Liver (tissue), 10 donors: ENCODE measurements at places on chromosomes 5 and 9. TPM values are rescaled to one million over a fixed set of nuclear protein-coding genes. Genes with fewer than 3 reads are reported as not detected.

The NEUROG1 gene
- not detected for total RNA-seq

The SPATA31D3 gene
- total RNA-seq = not detected

GRCh38 chr5:146179696-146180095, 2.8 kb downstream of the LARS1 start:
- DNase-seq = no peak

- no peak for DNase-seq
These were observed 1.8 kb downstream of the PTGER4 start for GRCh38 chr5:40681363-40682153.

- DNase-seq = no peak
These were observed 563.8 kb downstream of the TLE1 start for GRCh38 chr9:81125446-81126092.

The PLPP7 gene
- 0.59 TPM for total RNA-seq

GRCh38 chr9:3931996-3932906, 367.6 kb downstream of the GLIS3 start:
- DNase-seq = no peak

DNA sequence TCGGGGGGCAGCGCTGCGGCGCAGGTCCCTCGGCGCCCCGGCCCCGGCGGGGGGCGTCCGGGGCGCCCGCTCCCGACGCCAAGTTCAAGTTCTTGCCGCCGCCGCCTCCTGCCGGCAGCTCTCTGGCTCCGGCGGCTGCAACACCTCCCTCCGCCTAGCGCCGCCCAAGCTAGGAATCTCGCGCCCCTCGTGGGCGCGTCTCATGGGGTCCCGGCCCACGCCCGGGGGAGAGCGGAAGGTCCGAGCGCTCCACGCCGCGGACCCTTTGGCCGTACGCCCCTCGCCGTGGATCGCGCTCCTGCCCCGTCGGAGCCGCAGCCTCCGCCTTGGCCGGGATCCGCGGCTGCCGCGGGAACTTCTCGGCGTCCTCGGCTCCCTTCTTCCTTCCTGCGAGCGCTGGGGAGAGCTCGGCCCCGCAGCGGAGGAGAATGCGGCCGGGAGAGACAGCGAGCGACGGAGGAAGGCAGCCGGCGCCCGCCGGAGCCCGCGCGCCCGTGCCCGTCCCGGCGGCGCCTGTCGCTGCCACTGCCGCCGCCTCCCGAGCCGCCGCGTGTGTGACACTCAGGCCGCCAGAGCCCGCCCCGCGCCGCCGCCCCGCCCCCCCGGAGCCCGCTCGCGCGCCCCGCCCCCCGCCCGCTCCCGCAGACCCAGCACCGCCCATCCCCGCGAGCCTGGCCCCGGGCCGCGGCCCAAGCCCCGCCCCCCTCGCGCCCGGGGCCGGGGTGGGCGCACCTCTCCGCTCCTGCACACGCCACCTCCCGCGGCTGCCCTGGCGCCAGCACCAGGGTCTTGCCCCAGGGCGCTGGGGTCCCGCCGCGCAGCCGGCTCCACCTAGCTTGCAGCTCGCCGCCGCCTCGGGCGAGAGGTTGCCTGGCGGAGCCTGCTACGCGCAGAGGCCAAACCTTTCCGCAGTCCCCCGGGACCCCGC, at the start of gene SHB:
SHB (minus strand) TSS at position 527 of the 928 bp plus-strand sequence. CDS start 582 bp downstream, outside the sequence.
- peak; percentile 93 for DNase-seq

The CCL27 gene
- total RNA-seq = not detected

DNA sequence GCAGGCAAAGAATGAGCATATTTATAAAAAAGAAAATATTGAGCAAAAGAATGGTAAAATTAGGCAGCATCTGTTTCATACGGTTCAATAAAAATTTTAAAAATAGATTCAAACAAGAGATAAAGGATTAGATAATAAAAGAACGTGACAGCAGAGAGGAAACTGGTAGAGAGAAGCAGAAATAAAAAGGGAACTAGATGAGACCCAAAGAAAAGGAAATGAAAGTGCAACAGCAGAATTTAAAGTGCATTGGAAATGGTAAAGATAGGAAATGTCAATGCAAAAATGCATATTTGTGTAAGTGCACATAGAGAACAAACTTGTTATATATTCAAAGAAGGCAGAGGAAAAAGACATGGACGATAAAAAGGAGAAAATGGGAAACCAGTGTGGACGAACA, 70.2 kb downstream of the SUSD1 start:
- no peak for DNase-seq

DNA sequence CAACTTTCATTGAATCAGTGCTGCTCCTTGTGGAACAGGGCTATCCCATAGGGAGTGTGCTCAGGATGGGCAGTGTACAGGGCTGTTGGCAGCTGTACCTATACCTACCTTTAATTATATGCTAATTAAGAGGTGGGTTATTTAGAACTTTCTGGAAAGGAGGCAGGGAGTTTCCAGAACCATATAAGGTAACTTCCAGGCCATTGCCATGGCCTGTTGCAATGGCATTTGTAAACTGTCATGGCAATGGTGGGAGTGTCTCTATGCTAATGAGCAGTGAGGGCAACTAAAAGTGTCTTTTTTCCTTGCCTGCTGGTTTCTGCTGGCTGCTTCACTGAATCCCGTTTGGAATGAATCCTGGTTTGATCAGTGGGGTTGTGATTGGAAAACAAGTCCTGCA, 2.3 kb upstream of the ARHGAP26 start:
- DNase-seq = no peak

The SLC45A2 gene
- not detected for total RNA-seq

DNA sequence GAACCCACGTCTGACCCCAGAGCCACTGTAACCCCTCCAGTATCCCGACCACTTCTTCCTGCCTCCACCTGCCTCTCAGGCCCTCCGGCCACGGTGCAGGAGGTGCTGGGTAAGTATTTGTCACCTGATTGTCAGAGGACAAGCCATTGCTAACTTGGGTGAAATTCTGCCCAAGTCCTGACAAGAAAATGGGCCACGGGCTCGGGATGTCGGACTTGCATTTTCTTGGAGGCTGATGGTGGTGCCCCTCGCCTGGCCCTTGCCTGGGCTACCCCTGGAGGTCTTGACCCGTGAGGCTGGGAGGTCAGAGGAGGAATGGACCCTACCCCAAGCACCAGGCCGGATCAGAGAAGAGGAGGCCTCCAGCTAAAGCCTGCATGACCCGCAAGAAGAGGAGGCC, 149.7 kb upstream of the COL5A1 start:
- DNase-seq = no peak

The EHMT1 gene
- total RNA-seq = 48.2 TPM

- no peak for DNase-seq
These were observed 77.0 kb upstream of the SEMA6A start for GRCh38 chr5:116651653-116652052.

GRCh38 chr5:62695274-62695673, 116.7 kb downstream of the LRRC70 start:
- no peak for DNase-seq

GRCh38 chr9:17342696-17343095, 207.9 kb downstream of the CNTLN start:
- no peak for DNase-seq

GRCh38 chr9:84894859-84895258, 225.3 kb downstream of the NTRK2 start:
- no peak for DNase-seq

- DNase-seq = no peak
These were observed 49.2 kb upstream of the TNC start for GRCh38 chr9:115167175-115167574.

DNA sequence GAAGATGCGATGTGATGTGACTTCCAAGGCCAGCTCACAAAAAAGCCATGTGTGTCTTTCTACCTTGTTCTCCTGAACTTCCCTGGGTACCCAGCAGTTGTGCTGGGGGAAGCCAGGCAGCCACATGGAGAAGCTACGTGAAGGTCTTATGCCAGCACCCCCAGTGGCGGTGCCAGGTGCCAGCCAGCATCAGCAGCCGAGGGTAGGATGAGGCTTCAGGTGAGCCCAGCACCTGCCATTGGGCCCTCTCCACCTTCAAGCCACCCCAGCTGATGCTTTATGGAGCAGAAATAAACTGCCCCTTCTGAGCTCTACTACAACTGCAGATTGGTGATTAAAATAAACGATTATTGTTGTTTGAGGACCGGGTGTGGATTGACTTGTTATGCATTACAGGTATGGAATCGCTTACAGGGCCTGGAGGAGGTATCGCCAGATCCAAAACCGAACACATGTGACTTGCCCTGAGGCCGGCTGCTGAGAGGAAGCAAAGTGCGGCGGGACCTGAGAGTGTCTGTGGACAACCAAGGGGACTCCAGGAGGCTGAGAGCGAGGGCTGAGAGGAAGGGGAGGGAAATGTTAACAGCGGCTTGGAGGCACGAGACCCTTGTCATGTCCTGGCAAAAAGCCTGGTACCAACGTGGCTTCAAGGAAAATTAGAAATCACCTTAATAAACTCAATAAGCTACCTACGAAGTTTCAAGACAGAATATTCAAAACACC, 36.0 kb upstream of the OLFM1 start:
- DNase-seq = no peak

The KCNV2 gene
- total RNA-seq = not detected

- no peak for DNase-seq
These were observed 65.9 kb downstream of the ZSWIM6 start for GRCh38 chr5:61397937-61398336.

DNA sequence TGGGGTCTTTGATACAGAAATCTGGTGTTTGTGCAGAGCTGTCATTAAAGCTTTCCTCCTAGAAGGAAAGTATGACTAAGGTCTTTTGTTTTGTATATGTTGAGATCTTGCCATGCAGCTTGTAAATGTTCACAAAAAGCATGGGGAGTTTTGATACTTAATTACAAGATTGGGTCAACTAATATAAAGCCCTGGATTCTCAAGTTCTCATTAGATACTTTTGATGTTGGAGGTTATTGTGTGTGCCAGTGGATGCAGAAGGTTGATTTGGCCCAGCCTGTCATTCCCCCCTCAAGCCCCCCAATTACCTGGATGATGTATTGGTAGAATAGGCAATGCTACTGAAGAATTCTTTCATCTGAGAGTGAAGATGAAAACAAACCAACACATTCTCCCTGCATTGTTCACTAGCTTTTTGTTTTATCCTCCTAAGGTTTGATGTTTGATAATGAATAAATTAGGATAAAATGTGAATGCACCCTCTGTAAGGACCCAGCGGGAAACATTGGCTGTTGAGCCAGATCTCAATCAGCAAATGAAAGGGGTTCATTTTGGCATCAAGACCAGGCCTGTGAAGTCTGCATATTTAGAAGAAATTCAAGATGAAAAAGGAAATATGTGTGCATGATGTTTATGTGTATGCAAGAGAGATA, 61.9 kb upstream of the ADAMTS19 start:
- DNase-seq = no peak

The PCDHA10 gene
- under 0.01 TPM for total RNA-seq

GRCh38 chr9:105887679-105888078, 193.3 kb downstream of the TMEM38B start:
- DNase-seq = no peak

DNA sequence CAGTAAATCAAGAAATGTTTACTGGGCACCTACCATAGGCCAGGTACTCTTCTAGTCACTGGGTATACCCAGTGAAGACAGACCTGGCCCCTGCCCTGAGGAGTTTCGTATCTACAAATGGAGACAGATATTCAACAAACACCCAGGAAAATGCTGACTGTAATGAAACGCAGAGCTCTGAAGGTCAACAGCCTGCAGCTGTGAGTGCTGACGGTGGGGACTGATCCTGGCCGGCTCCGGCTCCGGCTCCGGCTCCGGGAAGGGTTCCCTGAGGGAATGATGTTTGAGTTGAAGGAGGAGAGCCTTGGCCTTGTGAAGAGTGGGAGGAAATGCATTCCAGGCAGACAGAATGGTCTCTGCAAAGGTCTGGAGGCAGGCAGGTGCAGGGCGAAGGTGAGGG, 23.1 kb downstream of the FGFR4 start:
- DNase-seq = no peak

The CDKN2B gene
- 1.3 TPM for total RNA-seq

- DNase-seq = no peak
These were observed 74.1 kb downstream of the DAP start for GRCh38 chr5:10686890-10687289.

DNA sequence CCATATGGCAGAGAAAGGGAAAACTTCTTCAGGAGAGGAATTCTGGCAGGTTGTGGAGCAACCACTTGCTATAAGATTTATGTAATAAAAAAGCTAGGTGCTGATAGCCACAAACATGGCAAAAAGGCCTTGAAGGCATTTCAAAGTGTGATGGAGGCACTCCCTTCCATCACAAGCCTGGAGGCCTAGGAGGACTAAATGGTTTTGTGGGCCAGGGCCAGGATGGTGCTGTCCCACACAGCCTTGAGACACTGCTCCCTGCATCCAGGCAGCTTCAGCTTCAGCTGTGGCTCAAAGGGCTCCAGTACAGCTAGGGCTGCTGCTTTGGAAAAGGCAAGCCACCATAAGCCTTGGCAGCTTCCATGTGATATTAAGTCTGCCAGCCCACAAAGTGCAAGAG, 632.8 kb downstream of the BRINP1 start:
- DNase-seq = no peak

DNA sequence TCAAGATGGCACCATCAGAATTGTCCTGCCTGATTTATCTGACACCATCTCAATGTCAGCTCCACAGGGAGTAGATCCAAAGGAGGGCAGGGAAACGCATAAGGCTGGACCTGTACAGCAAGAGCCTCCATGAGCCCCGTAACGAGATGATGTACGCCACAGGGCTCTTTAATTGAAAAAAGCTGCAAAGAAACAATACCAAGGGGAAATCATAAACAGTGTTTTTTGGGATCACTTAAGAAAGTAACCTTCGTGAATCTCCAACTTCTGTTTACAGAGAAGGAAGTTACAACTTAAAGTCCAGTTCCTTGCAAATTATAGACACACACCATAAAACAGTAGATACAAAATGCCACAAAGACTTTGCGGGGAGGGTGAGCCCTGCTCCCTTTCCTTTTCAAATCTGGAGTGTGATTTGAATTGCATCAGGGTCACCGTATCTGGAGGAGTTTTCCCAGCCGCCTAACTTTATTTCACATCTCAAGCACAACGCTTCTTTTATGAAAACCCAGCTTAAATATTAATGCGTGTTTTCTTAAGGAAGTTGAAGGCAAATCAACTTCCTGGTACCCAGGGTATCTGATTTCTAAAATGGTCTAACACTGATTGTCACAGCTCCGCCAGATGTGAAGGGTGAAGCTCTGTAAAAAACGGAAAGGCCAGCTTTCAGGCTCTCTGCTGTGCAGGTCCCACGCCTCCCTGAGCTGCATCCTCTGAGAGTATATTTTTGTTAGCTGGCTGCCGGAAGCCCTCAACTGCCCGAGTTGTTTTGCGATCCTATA, 88.9 kb downstream of the EBF1 start:
- DNase-seq = no peak

DNA sequence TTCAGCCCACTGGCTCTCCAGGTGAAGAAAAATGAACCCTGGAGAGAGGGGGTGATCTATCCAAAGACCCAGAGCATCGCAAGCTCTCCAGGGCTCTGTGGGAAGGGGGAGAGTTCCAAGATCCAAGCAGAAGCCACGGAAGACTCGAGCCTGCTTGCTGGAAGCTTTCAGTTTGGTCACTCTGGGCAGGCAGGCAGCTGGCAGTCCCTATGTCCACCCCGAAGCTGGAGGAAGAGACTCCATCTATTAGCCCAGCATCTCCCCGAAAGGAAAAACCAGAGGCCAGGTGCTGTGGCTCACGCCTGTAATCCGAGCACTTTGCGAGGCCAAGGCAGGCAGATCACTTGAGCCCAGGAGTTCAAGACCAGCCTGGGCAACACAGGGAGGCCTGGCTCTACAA, 10.7 kb upstream of the SPARC start:
- no peak for DNase-seq

- DNase-seq = no peak
These were observed 1.8 kb downstream of the EGR1 start for GRCh38 chr5:138466900-138467710.

The MINAR2 gene
- total RNA-seq = not detected

GRCh38 chr5:172571413-172571812, 69.7 kb upstream of the NEURL1B start:
- DNase-seq = no peak

GRCh38 chr9:35096035-35096849, at the start of gene PIGO:
TSS of gene PIGO (minus strand) at chr9:35096591. CDS start at chr9:35095565, 1,026 bp downstream.
- DNase-seq = peak; percentile 89
